NCI-H524 treated with DMSO at 0.1 percent for 48 hours (cell line): ENCODE measurements at places on chromosomes 5 and 9.

GRCh38 chr9:129080298-129080600 lies 662 bp upstream of the DOLPP1 start:
- DNase-seq, result no peak

- no peak for DNase-seq
Measured at GRCh38 chr9:136990242-136990911, 1.8 kb upstream of the PAXX start.

DNA sequence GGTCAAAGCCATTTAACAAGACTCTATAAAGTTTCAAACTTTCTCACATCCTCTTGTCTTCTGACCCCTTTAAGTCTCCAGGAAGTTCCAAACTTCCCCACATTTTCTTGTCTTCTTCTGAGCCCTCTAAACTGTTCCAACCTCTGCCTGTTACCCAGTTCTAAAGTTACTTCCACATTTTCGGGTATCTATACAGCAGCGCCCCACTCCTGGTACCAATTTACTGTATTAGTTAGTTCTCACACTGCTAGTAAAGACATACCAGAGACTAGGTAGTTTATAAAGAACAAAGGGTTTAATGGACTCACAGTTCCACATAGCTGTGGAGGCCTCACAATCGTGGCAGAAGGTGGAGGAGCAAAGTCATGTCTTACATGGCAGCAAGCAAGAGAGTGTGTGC lies 23.3 kb upstream of the PRLR start:
- no peak for DNase-seq

- DNase-seq, result no peak
Measured at GRCh38 chr5:169290895-169291294, 10.0 kb downstream of the SLIT3 start.

GRCh38 chr9:84925225-84925872 lies 255.8 kb downstream of the NTRK2 start:
- DNase-seq, result no peak

GRCh38 chr5:1272201-1272600 lies 22.7 kb downstream of the TERT start:
- no peak for DNase-seq

GRCh38 chr5:93461756-93462155 lies 119.3 kb downstream of the NR2F1-AS1 start:
- DNase-seq, result no peak

- DNase-seq, result peak; percentile 44
Measured at GRCh38 chr5:10695055-10695649, 65.9 kb downstream of the DAP start.

DNA sequence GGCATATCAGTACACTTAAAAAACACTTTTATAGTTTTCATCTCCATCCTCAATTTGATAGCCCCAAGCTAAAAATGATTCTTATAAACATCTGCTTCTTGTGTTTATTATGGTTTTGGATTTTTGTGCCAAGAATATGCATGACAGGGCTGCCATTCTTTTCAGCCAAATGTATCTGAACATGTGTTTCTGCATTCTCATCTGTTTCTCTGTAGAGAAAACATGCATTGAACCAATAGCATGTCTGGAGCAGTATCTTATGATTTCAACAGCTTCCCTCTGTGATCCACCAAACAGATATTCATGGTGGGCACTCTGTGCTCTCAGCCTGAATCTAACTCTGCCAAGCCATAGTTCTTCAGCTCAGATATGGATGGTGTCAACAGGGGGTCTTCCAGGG lies 99.3 kb upstream of the ERCC6L2 start:
- DNase-seq, result no peak

GRCh38 chr9:27447031-27447683 lies 76.9 kb upstream of the IFNK start:
- DNase-seq, result no peak

GRCh38 chr5:10077791-10078545 lies 171.7 kb downstream of the ATPSCKMT start:
- peak; percentile 92 for DNase-seq

DNA sequence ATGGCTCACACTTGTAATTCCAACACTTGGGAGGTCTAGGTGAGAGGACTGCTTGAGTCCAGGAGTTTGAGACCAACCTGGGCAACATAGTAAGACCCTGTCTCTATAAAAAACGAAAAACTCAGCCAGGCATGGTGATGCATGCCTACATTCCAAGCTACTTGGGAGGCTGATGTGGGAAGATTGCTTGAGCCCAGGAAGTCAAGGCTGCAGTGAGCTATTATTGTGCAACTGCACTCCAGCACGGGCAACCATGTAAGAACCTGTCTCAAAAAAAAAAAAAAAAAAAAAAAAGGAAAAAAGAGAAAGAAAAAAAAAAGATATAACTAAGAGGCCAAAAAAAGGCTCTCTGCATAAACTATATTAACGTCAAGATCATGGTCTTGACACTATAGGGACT lies 27.3 kb downstream of the GIN1 start:
- DNase-seq, result no peak

DNA sequence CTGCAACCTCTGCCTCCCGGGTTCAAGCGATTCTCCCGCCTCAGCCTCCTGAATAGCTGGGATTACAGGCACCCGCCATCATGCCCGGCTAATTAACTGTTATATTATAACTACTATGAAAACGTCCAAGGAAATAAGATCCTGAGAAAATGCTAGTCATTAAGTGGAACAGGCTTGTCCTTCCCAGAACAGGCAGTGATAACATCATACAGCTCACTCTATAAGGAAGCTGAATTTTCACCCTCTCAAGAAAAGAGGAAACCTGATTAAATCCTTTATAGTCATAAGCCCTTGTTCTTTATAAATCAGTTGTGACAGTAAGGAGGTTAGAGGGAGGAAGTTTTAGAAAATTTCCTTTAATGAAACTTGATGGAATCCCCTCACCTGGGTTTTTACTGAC lies 163.9 kb upstream of the CLINT1 start:
- no peak for DNase-seq
